Activated T-cell treated with anti-CD3 and anti-CD28 coated beads for 1 hour (primary cell): ENCODE measurements at places on chromosomes 16 and 17.

- no peak for DNase-seq
Observed at GRCh38 chr17:74521701-74522201, 9.5 kb downstream of the CD300LB start.

DNA sequence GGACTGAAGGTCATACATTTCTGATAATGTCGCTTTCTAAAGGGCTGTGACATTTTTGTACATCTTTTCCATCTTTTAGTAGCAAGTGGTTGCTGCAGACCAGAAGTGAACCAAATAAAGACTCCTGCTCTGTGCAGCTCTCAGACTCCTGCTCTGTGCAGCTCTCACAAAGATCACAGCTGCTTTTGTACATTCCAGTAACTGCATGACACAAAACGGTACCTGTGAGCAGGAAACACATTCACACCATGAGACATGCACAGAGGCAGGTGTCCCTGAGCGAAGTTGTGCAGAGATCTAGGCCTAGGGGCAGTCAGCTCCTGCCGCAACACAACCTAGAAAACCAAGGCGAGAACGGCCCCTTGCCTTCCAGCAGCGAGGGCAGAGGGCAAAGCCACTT, 67.5 kb downstream of the KLHDC4 start:
- no peak for DNase-seq

DNA sequence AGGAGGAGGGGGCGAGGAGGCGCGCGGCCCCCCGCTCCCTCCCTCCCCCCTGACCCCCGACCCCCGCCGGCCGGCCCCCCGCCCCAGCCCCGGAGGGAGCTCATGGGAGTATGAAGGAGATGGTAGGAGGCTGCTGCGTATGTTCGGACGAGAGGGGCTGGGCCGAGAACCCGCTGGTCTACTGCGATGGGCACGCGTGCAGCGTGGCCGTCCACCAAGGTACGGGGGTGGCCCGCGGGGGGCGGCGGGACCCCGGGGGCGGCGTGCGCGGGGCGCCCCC, 390 bp downstream of the MLLT6 start:
- DNase-seq, result no peak

GRCh38 chr16:69712914-69713581, 13.3 kb downstream of the NQO1 start:
- no peak for DNase-seq

DNA sequence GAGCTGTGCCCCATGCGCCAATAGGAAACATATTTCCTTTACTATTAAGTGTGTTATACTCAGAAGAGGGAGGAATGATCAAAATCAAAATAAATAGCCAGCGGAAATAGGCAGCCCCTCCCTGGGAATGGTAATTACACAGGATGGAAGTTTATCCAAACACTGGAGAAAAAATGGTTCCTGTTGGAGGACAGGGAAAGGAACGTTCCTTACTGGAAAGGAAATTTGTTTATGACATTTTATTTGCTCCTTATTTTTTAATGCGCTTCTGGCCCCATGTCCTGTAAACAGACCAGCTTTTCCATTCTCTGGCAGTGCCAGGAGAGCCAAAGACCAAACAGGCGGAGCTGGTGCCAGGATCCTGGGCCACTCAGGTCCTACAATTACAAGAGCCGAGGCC, 273.7 kb downstream of the SOX9 start:
- DNase-seq, result no peak

DNA sequence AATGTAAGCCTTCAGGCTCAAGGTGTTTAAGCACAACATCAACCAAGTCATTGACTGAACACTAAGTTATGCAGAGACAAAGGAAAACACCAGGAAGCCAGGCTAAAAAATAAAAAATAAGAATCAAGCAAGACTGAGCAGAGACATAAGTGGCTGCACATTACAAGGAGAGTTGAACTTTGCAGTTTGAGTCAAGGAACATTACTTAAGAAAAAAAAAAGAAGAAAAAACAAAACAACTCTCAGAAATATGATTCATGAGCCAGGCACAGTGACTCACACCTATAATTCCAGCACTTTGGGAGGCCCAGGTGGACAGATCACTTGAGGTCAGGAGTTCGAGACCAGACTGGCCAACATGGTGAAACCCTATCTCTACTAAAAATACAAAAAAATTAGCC, 168.1 kb downstream of the C16orf95 start:
- no peak for DNase-seq

DNA sequence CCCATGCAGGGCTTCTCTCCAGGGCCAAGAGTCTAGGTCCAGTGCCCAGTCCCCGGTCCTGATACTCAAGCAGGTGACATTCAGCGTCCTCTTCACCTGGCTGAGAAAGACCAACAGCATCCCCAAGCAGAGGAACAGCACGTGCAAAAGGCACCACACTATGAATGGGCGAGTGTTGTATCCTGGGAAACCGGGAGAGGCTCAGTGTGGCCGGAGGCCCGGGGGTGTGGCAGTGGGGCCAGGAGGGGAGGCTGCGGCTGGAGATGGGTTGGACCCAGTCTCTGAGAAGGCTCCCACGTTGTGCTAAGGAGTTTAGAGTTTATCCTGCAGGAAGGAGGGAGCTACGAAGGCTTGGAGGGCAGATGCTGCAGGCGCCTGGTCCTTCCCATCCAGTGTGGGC, 13.5 kb downstream of the ABR start:
- DNase-seq, result no peak

- DNase-seq, result no peak
Observed at GRCh38 chr17:1616101-1616500, 12.5 kb downstream of the SLC43A2 start.

DNA sequence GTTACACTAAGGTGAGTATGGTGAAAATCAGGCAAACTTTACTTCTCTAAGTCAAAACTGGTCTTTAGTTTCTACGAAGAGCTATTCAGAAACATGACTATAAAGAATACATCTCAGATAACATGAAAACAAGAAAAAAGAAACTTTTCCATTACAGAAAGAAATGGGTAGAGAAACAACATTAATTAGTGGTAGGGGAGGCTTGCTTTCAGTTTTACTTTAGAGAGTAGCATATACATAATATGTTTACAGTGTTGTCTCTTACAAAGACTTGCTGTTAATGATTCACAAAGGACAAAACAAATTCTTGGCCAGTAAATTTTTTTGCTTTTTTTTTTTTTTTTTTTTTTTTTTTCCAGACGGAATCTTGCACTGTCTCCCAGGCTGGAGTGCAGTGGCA, 34.2 kb downstream of the CRLF3 start:
- no peak for DNase-seq
